ENCODE measurements at places on chromosomes 5 and 9.

DNA sequence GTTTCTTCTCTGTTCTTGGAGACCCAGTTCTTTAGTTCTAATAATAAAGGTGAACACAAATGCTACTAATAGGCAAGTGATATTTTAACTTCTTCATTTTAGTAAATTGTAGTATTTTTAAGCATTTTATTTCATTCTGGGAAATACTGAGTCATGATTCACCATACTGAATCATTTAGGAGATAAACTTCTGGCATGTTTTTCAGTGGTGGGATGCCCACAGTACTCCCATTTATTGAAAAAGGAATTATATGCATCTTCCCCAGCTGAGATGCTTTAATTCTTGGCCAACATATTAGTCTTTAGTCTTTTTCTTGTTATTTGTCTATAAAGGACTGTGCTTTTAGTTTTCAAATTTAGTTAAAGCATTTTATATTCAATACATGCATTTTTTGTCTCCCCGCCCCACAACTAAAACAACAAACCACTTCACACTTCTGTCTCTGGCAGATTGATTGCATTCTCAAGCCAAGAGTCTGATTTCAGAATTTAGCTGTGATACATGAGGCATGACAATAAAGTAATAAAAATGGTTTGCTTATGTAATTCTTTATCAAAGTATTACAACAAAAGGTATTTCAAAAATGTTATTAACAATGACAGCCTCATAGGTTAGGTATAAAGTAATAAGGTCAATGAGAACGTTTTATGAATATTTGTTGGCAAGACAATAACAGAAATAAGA, 125.2 kb upstream of the CDH18 start:
- DNase-seq, result no peak

DNA sequence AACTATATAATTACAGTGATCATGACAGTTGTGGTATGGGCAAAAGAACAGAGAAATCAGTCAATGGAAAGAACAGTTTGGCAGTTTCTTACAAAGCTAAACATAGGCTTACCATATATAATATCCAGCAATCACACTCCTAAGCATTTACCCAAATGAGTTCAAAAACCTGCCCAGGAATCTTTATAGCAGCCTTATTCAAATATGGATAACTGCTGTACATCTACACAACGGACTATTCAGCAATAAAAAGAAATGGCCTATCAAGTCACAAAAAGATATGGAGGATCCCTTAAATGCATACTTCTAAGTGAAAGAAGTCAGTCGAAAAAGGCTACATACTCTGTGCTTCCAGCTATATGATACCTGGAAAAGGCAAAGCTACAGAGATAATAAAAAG, 36.6 kb downstream of the ERMP1 start:
- no peak for DNase-seq

GRCh38 chr5:150364004-150364403, 6.5 kb downstream of the TCOF1 start:
- DNase-seq, result no peak

GRCh38 chr5:140524003-140524402, 23.5 kb upstream of the EIF4EBP3 start:
- DNase-seq, result no peak

DNA sequence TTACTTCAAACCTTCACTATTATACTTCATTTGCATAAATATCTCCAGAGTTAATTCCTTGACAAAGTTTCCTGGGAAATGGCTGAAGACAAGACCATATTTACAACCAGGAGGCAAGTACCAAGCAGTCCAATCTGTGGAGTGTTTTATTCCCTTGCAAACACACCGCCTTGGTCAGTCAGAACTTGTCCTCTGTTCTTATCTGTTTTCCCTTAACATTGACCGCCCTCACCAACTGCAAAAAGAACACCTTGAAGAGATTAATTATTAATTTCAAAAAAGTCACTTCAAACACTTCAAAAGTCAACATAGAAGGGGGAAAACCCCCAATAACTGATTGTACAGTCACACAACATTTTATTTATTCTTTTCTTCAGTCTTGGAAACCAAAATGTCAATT, 269.0 kb upstream of the RGMB start:
- no peak for DNase-seq

- DNase-seq, result peak; percentile 99
Measured at GRCh38 chr9:129888293-129889121, 53.2 kb downstream of the USP20 start.

- no peak for DNase-seq
Measured at GRCh38 chr9:72575666-72576065, 54.3 kb downstream of the TMC1 start.

Measured in HL-60 (cell line).